ENCODE measurements at places on chromosomes 12 and 14.

DNA sequence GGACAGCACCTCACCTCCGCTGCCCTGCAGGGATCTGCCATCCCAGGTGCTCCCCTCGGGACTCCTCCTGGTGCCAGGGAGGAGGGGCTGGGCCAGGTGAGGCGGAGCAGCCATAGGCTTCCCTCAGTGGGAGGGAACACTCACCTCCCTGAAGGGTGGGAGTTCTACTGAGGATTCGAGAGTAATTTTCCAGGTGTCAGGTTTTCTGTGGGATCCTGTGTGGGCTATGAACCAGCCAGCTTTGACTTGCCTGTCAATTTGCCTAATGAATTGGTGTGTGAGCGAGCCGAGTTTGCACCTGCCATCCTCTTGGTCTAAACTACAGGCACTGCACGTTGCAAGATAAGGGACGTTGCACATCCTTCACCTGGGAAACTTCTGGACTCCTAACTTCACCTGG, 50.3 kb downstream of the NOC4L start:
- no peak for ATAC-seq

- no peak for ATAC-seq
Observed at GRCh38 chr12:93850481-93851256, 173.5 kb downstream of the CRADD start.

DNA sequence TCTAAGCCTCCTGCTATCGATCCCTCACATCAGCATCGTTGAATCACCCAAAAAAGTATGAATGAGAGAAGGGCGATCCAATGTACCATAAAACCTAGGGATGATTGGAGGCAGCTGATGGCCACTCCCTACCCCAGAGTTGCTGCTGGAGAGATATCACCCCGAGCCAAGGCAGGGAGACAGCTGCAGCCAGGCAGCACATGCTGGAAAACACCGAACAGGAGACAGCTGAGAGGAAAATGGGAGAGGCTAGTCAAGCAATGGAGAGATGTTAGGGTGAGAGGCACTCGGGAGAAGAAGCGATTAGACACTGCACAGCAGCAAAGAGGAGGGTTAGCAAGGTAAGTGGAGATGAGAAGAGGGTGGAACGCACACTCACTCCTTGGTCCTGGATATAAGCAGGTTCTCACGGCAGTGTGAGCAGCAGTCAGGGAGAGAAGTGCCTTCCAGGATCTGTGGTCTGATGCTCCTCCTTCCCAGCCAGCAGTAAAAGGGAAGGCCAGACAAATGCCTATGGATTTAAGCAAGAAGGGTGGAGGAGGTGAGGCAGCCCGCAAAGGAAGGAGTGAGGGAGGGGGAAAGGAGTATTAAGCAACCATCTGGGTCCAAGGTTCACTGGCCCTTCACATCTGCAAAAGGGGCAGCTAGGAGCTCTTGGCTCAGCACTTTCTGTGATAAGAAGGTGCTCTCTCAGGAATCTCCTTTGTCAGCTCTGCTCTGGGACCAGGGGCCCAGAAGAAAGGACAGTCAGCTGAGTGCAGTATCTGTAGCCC, at the start of gene SLC7A7:
TSS of gene SLC7A7 (minus strand) at position 495 of the 773 bp plus-strand sequence. CDS start 2,037 bp downstream, outside the sequence.
- ATAC-seq = no peak

DNA sequence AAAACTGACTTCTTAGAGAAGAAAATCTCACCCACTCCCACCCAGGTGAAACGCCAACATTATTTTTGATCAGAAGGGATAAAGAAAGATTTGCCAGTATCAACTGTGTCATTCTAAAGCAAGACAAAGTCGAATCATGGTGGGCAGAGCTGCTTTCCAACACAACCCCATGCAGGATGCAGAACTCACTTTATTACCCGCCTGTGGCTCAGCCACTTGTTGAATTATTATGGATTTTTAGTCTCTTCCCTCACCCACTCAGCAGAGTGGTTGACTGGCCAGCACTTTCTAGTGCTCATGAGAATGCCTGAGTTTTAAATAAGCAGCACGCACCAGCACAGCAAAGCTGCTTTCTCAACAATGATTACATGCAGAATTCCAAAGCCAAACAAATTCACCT, 32.1 kb downstream of the CRACR2A start:
- ATAC-seq = no peak

DNA sequence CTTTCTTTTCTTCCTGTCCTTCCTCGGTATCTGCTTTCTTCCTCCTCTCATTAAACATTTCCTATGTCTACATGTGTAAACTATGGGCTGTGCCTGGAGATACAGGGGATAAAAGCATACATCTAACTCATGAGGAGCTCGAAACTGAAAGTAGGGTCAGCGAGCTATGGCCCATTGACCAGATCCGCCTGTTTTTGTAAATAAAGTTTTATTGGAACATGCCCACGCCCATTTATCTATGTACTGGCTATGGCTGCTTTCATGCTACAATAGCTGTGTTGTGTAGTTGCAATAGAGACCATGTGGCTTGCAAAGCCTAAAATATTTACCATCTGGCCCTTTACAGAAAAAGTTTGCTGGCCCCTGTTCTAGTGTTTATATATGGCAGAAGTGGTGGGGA, 500.8 kb upstream of the GARIN6 start:
- ATAC-seq = no peak

- no peak for ATAC-seq
Observed at GRCh38 chr12:14247166-14247565, 118.3 kb upstream of the ATF7IP start.

DNA sequence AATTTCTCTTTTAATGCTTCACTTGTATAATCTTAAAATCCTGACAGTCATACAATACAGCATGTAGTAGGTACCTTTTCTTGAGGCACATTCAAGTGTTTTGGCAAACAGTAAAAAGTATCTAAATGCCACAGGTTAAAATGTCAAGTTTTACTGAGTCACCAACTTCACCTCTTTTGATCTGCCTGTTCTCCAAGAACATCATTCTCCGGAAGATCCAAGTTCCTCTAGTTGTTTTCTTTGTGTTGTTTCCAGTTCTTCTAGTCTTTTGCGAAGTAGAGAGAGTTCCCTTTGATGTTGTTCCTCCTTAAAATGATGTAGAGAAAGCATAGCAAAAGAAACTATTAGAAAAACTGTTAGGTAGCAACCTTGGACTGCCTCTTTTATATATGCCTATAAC, 151.1 kb downstream of the CEP83 start:
- no peak for ATAC-seq

DNA sequence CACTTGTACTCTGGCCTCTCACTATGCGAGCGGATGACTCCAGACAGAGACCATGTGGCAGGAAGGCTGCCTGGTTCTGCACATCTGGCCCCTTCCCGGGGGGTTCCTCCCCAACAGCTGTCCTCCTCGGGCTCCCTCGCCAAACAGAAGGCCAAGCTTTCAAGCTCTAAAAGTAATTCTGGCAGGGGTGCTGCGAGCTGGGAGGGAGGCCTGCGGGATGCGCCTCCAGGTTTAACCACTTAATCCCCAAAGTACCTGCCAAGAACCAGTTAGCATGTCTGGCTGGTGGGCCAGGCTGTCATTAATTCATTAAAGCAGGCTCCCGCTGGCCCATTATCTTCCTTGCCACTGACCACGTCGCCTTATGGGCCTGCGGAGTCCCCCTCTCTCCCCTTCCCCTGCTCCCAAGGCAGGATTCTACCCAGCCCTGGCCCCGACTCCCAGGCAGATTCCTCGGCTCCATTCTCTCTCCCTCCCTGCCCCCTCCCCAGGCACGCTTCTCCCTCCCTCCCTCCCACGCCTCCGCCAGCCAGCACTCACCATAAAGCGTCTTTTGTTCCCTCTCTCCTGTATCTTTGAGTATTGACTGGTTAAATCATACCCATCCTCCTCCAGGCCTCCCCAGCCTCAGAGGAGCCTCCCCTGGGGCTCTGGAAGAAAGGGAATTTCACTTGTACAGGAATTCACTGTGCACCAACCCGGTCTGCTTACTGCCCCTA, 4.9 kb downstream of the HRK start:
- ATAC-seq = peak; percentile 46

- ATAC-seq = no peak
Observed at GRCh38 chr14:49977126-49977841, 84.4 kb downstream of the ARF6 start.

DNA sequence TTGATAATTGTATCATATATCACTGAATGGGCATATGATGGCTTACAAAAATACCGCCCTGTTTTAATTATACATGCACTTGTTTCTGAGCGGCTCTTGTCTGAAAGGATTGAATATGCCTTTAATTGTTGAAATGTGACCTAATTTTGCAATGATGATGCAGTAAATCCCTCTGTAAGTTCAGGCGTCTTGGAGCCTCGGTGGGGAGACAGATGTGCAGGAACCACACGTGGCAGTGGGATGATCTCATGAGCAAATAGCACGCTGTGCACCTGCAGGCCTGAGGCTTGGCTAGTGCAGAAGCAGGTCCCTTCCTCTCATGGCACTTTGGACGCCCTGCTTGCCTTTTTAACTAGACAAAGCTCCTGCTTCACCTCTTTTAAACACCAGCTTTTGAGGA, 49.3 kb upstream of the ASPG start:
- ATAC-seq = no peak

DNA sequence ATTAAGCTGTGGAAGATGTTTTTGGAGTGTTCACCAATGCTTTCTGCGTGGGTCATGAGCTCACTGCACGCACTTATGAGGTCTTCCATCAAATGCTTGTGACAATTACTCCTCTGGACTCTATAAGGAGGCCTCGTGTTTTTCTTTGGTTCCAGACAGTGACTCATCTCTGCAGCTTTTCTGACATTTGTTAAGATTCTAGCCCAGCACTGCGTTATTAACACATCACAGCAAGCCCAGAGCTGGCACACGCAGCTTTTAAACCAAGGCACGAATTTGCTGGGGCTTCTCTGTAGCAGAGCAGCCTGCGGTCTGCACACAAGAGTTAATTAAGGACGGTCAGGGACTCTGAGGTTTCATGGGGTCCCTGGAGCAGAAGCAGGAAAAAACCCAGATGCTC, 16.9 kb downstream of the MEG3 start:
- ATAC-seq = peak; percentile 88

- ATAC-seq = no peak
Observed at GRCh38 chr14:95195031-95195430, 37.7 kb upstream of the DICER1 start.

- no peak for ATAC-seq
Observed at GRCh38 chr12:112023759-112024396, 10.7 kb downstream of the ERP29 start.

DNA sequence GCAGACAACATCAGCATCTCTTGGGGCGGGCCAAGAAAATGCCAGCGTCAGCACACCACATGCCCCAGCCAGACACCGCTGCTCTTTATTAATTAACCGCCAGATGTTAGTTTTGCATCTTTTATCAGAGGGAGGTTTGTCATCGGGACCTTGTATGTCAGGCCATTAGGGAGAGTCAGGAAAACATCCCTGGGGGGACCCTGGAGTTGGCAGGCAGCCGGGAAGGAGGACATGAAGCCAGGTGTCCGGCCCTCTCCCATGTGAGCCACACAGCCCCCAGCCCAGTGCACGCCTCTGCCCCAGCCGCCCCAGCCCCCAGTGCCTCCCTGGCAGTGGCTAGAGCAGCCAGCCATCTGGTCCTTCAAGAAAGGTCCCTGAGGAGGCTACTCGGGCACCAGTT, 56.9 kb upstream of the FAM222A start:
- peak; percentile 28 for ATAC-seq

DNA sequence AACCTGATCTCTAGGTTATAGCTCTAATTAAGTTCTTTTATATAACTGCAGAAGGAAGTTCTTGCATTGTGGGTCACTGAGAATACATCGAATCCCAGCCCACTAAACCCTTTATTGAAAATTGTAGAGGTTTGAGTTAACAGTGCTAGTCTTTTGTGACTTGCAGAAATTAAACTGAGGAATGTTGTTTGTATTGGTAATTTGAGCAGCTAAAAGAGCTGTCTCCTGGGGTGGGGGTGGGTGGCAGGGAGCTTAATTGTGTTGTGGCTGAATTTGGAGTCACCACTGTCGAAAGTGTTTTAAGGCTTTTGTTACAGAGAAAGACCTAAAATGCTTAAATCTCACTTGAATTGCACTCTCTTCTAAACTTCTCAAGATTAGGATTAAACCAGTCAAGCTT, 3.2 kb upstream of the COX8C start:
- no peak for ATAC-seq

GRCh38 chr12:55729819-55730818, 1.3 kb upstream of the CD63 start:
- peak; percentile 9 for ATAC-seq

DNA sequence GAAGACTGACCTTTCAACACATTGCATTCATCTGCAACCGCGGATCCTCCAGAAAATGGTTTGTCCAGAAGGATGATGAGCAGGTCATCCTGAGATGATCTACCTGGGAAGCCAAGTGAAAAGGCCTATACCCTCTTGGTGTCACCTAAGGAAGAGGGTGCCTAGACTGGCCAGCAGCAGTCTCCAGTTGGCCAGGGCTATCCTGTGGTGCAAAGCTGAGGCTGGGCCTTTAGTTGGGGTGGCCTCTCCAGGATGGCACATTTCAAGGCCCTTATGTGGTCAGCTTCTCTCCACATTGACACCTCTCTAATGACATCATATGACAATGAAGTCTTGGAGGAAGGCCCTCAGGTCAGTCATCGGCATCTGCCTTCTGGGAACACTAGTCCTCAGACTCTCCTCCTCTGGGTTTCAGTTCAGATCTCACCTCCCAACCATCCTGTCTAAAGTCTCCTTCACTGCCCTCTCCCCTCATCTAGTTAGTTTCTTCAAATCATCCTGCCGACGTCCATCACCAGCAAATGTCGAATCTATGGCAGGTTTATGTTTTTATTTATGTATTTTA, 3.3 kb upstream of the SLC22A17 start:
- no peak for ATAC-seq

GRCh38 chr14:94066089-94066676, 14.8 kb downstream of the DDX24 start:
- no peak for ATAC-seq

GRCh38 chr12:53006810-53007309, 604 bp downstream of the EIF4B start:
- peak; percentile 31 for ATAC-seq

- no peak for ATAC-seq
Observed at GRCh38 chr12:2268471-2269286, 215.9 kb downstream of the CACNA1C start.

DNA sequence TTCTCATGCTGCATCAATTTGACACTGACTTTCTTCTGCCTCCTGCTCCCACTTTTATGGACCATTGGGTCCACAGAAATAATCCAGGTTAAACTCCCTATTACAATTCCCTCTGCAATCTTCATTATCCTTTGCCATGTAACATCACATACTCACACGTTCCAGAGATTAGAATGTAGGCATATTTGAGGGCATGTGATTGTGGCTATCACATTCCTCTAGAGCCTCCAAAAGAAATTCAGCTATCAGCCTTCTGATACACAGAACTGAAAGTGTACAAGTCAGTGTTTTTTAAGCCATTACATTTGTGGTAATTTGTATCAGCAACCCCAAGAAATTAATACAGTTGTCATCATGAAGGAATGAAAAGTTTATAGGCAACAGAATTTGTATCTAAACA, 892.4 kb downstream of the RPS29 start:
- ATAC-seq = no peak

DNA sequence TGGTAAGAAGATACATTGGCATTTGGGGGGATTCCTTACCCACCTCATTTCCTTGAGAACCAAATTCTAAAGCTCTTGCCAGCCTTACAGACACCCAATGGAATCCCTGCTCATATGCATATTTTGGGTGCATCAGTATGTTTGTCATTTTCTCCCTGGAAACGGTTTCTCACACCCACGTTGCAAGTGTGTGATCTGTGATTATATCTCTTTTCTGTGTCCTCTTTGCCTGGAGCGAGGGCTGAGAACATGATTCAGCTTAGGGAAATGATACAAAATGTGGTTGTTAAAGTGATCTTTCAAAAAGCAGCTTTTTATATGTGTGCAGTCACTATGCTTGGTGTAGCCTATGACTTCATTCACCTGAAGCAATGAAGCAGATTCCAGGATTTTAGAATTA, 52.0 kb downstream of the KCNMB4 start:
- no peak for ATAC-seq

- no peak for ATAC-seq
Observed at GRCh38 chr12:87047691-87048090, 791.5 kb upstream of the MGAT4C start.

Data from motor neuron (in vitro differentiated cells).